Gastrocnemius medialis (tissue), 4 donors: ENCODE measurements at places on chromosomes 1 and 21. TPM values are rescaled to one million over a fixed set of nuclear protein-coding genes. Genes with fewer than 3 reads are reported as not detected.

GRCh38 chr1:156808186-156809030, 8.2 kb downstream of the SH2D2A start:
- no peak overlapping the region for H3K27ac ChIP-seq
- no peak for DNase-seq
- H3K27me3 ChIP-seq, result no peaks in the 10 kb centered on the region
- no peak overlapping the region for H3K4me3 ChIP-seq
- H3K4me1 ChIP-seq, result peaks cover 41% of the 10 kb centered on the region
- no peaks in the 10 kb centered on the region for H3K36me3 ChIP-seq

- H3K27ac ChIP-seq, result no peak overlapping the region
- H3K4me3 ChIP-seq, result no peak overlapping the region
- no peaks in the 10 kb centered on the region for H3K36me3 ChIP-seq
- no peaks in the 10 kb centered on the region for H3K27me3 ChIP-seq
- DNase-seq, result no peak
- no peaks in the 10 kb centered on the region for H3K4me1 ChIP-seq
Observed at GRCh38 chr1:35044431-35044830, 12.7 kb upstream of the ZMYM6 start.

GRCh38 chr1:185681034-185681633, 53.1 kb upstream of the HMCN1 start:
- H3K36me3 ChIP-seq, result no peaks in the 10 kb centered on the region
- no peak overlapping the region for H3K4me3 ChIP-seq
- DNase-seq, result no peak
- no peak overlapping the region for H3K27ac ChIP-seq
- H3K27me3 ChIP-seq, result no peaks in the 10 kb centered on the region
- no peaks in the 10 kb centered on the region for H3K4me1 ChIP-seq

GRCh38 chr1:90457985-90458384, 259.1 kb downstream of the BARHL2 start:
- H3K27me3 ChIP-seq, result no peaks in the 10 kb centered on the region
- H3K4me1 ChIP-seq, result no peaks in the 10 kb centered on the region
- H3K27ac ChIP-seq, result no peak overlapping the region
- H3K4me3 ChIP-seq, result no peak overlapping the region

GRCh38 chr1:2477791-2478499, 1.9 kb downstream of the PLCH2 start:
- H3K4me1 ChIP-seq, result no peaks in the 10 kb centered on the region
- no peaks in the 10 kb centered on the region for H3K36me3 ChIP-seq
- H3K27ac ChIP-seq, result no peak overlapping the region
- no peak overlapping the region for H3K4me3 ChIP-seq
- H3K27me3 ChIP-seq, result no peaks in the 10 kb centered on the region

DNA sequence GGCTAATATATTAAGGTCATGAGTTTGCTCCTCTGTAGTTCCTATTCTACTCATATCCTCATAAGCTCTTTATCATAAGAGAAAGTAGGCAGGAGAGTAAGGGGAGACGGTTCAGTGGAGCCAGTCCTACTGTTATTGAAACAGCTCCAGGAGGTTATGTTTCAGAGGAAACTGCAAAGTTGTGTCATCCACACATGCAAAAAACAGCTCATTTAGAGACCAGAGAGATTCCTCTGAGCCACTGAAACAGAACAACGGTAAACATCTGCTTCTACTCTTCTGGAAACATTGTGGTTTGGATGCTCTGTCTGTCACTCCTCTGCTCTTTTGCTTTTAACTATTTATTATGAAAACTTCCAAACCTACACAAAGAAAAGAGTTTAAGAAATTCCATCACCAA, 66.3 kb upstream of the PPP2R5A start:
- H3K4me3 ChIP-seq, result no peak overlapping the region
- no peaks in the 10 kb centered on the region for H3K36me3 ChIP-seq
- no peak for DNase-seq

DNA sequence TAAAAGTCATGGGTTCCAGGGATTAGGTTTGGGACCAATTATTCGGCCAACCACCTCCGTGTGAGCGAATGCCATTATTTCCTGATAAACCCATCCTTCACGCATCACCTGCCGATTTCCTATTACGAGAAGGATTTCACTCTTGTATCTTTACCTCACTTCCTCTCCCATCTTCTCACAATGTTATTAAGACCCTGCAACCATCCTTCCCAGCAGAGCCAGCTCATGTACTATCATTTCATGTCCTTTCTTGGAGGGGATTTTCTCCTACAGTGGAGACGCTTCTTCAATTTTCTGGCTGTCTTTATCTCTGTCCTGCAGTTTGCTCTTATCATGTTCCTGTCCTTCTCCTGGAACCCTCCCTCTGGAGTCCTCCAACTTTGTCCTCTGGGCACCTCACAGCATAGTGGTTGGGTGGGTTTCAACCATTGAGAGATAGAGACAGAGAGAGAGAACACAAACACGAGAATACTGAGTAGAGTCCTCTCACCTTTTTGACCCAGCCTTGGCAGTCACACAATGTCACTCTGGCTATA, 192.2 kb downstream of the DYRK1A start:
- H3K4me3 ChIP-seq, result no peak overlapping the region
- H3K36me3 ChIP-seq, result no peaks in the 10 kb centered on the region
- no peak overlapping the region for H3K27ac ChIP-seq
- no peaks in the 10 kb centered on the region for H3K27me3 ChIP-seq

DNA sequence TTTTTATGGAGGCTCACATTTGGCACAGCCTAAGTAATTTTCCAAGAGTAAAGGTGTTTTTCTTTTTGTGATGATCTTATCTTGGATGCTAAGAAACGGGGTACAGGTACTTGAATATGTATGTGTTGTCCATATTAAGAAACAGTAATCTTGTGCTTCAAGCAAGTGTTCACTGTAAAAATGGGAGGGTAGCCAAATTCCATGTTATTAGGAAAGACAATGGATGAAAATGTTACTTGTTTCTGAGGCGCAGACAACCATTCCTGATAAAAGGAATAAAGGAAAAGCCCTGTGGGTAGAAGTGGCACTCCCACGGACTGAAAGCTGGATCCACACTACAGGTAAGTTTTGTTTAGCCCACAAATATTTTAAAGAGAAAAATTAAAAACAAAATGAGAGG, 15.6 kb downstream of the C21orf91 start:
- H3K27ac ChIP-seq, result no peak overlapping the region
- no peaks in the 10 kb centered on the region for H3K27me3 ChIP-seq
- H3K4me3 ChIP-seq, result no peak overlapping the region
- peaks cover 10% of the 10 kb centered on the region for H3K36me3 ChIP-seq

DNA sequence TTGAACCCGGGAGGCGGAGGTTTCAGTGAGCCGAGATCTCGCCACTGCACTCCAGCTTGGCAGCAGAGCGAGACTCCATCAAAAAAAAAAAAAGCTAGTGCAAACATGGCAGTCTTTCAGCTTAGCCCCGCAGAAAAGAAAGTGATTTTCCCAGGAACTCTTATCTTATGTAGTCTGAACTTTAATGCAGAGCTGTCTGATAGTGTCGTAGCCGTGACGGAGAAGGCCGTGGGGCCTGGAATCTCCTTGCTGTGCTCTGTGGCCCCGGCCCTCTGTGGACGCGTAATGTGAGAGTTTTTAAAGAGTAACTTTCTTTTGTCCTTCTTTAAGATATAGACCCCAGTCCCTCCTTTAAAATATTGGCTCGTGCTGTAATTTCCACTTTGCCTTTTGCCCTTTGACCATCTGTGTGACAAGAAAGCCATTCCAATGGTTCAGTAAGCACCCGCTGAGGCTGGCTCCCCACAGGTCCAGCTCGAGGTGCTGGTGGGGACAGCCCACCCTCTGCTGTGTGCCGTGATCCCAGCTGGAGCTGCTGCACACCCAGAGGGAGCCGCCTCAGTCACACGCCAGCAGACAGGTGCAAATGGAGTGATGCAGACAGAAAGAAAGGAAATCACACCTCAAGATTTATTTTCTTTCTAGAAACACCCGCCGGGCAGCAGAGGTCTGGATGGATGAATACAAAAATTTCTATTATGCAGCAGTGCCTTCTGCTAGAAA, 164.0 kb downstream of the PGBD5 start:
- DNase-seq, result no peak
- H3K27me3 ChIP-seq, result no peaks in the 10 kb centered on the region
- no peak overlapping the region for H3K4me3 ChIP-seq
- H3K4me1 ChIP-seq, result peaks cover 12% of the 10 kb centered on the region

DNA sequence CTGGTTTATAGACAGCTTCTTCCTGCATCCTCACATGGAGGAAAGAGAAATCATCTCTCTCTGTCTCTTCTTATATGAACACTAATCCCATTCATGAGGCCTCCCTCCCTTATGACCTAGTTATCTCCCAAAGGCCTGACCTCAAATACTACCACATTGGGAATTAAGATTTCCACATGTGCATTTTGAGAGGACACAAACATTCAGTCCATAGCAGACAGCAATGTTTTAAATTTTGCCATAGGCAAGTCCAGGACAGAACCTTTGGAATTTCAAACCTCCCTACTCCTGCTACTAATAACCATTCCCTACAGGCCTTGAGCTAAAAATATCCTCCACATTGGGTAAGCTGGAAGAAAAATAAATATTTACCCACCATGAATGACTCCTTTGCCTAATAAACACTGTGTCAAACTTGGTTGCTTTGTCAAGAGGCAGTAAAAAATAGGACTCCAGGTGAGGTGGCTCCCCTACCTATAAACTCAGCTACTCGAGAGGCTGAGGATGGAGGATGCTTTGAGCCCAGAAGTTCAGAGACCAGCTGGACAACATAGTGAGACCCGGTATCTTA, 113.7 kb downstream of the ZNF281 start:
- H3K36me3 ChIP-seq, result no peaks in the 10 kb centered on the region
- no peak overlapping the region for H3K27ac ChIP-seq
- peaks cover 7% of the 10 kb centered on the region for H3K27me3 ChIP-seq
- DNase-seq, result no peak

- H3K36me3 ChIP-seq, result no peaks in the 10 kb centered on the region
- H3K27me3 ChIP-seq, result peaks cover 12% of the 10 kb centered on the region
- H3K27ac ChIP-seq, result no peak within 1 kb of the TSS
- no peak for DNase-seq
- H3K4me3 ChIP-seq, result no peak within 1 kb of the TSS
Observed at GRCh38 chr1:60073605-60074278, at the start of gene C1orf87. Gene C1orf87, minus strand, starts transcription at chr1:60073770. Its CDS starts 1,127 bp downstream, at chr1:60072643.

DNA sequence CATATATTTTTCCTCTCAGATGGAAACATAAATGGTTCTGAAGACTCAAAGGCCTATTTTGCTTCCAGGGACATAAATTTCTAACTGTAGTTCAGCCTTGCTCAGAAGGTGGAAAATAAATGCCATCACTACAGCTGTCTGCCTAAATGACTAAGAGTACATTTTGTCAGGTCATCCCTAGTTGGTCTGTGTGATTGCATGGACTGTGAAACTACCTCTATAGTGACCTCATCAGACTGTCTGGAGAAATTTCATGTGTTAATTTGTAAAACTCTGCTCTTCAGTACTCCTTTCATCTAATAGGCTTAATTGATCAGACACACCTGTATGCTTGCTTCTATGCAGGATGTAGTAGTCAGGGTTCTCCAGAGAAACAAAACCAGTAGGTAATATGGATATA, 886.9 kb downstream of the AMY1C start:
- H3K4me3 ChIP-seq, result no peak overlapping the region
- H3K36me3 ChIP-seq, result no peaks in the 10 kb centered on the region
- H3K27me3 ChIP-seq, result no peaks in the 10 kb centered on the region

GRCh38 chr1:183567584-183567983, 22.7 kb downstream of the NCF2 start:
- peak; percentile 32 for DNase-seq
- H3K27me3 ChIP-seq, result no peaks in the 10 kb centered on the region
- H3K4me1 ChIP-seq, result no peaks in the 10 kb centered on the region
- no peak overlapping the region for H3K4me3 ChIP-seq
- H3K36me3 ChIP-seq, result no peaks in the 10 kb centered on the region
- H3K27ac ChIP-seq, result no peak overlapping the region

GRCh38 chr1:203597331-203598090, 29.1 kb upstream of the ATP2B4 start:
- H3K27me3 ChIP-seq, result no peaks in the 10 kb centered on the region
- no peaks in the 10 kb centered on the region for H3K36me3 ChIP-seq
- no peak for DNase-seq
- H3K4me1 ChIP-seq, result no peaks in the 10 kb centered on the region
- H3K27ac ChIP-seq, result no peak overlapping the region
- H3K4me3 ChIP-seq, result no peak overlapping the region

- H3K4me1 ChIP-seq, result no peaks in the 10 kb centered on the region
- H3K36me3 ChIP-seq, result no peaks in the 10 kb centered on the region
Observed at GRCh38 chr1:24846671-24847070, 83.4 kb downstream of the RUNX3 start.

DNA sequence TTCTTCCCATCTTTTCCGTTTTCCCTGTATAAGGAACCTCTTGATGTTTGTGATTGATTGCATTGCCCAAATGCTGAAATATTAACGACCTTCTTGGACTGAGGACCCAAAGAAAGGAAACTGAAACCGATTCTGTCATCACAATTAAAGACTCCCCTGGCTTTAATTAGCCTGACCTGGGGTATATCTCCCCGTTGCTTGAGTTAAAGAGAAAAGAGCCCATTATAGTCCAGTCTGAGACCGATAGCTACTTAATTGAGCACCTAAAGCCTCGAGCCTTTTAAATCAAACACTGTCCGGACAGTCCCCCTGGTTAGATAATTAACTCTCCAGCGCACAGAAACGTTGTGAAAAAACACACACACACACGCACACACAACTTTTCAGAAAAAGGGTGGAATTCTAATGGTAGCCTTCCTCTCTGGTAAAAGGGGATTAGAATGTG, 8.0 kb downstream of the LMO4 start:
- H3K36me3 ChIP-seq, result no peaks in the 10 kb centered on the region
- peaks cover 39% of the 10 kb centered on the region for H3K4me1 ChIP-seq
- no peak for DNase-seq
- no peaks in the 10 kb centered on the region for H3K27me3 ChIP-seq

DNA sequence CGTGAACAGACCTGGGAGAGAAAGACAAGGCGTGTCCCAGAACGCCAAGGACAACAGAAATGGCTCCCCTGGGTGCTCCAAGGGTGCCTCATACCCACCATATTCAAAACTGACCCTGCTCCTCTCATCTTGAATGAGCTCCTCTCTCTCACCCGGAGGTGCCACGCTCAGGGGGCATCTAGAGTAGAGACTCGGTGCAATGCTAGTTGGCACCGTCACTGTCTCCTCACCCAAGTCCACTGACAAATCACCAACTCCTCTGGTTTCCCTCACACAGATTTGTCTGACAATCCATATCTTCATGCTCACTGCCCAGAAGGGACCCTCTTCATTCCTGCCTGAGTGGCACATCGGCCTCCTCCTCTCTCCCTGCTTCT, 5.0 kb downstream of the TMEM125 start:
- H3K27ac ChIP-seq, result no peak overlapping the region
- H3K4me1 ChIP-seq, result no peaks in the 10 kb centered on the region
- no peak overlapping the region for H3K4me3 ChIP-seq
- no peak for DNase-seq
- H3K27me3 ChIP-seq, result peaks cover 11% of the 10 kb centered on the region

The ALG14 gene
- total RNA-seq, result 0.24 TPM

The PPIH gene
- total RNA-seq, result 7.7 TPM

The MTR gene
- total RNA-seq, result 46.3 TPM

The TINAGL1 gene
- total RNA-seq, result 93.1 TPM

The KCNJ9 gene
- not detected for total RNA-seq

The DDX59 gene
- total RNA-seq, result 36.9 TPM

The RAB42 gene
- total RNA-seq, result 0.62 TPM

The TMEM82 gene
- 0.33 TPM for total RNA-seq

The PEX11B gene
- 27.2 TPM for total RNA-seq

The ARTN gene
- total RNA-seq, result 1.8 TPM

The TIE1 gene
- total RNA-seq, result 27.9 TPM
